ENCODE measurements at places on chromosomes 1 and 21.

- DNase-seq = peak; percentile 46
Observed at GRCh38 chr1:199522936-199523335, 504.6 kb upstream of the NR5A2 start.

DNA sequence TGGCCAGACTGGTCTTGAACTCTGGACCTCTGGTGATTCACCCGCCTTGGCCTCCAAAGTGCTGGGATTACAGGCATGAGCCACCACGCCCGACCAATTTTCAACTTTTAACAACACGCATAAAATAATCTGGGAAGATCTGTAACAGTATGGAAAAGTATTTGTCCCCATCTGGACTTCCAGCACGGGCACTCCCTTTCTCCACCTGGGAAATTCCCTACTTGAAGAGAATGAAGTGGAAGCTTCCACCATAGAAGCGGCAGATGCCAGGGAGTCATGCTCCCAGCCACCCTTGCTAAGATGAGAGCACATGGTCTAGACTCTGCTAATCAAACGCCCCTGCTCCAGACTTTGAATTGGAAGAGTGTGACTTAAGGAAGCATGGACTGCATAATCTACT, 9.0 kb upstream of the GPR137B start:
- no peak for DNase-seq

GRCh38 chr1:181969902-181970301, 91.6 kb downstream of the ZNF648 start:
- no peak for DNase-seq

DNA sequence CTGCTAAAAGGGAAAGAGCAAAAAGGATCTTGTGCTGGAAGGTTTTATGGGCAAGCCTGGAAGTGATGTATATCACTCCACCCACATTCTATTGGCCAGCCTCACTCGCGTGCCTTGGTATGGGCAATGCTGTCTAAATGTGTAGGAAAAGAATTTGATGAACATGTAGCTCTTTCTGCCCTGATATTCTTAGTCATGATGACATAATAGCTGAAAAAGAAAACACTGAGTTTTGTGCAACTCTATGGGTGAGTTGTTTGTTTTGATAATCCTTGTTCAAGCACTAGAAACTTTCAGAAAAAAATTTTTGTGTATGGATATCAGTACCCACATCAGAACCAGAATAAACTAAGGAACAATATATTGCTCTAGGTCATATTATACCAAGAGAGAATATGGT, 231.5 kb upstream of the ST6GALNAC5 start:
- DNase-seq = no peak

DNA sequence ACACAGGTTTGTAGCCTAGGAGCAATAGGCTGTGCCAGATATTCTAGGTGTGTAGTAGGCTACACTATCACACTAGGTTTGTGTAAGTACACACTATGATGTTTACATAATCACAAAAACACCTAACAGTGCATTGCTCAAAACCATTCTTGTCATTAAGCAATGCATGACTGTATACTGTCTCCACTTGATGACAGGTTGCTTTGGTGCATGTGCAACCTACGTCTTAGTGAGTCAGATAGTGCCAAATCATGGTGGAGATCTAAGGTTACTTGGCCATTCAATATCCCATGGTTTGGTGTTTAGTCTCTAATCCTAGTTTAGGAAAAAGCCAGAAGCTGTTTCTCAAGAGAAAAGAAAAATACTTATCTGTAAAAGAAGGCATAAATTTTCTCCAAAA, 181.1 kb downstream of the KCNK2 start:
- DNase-seq = no peak

- no peak for DNase-seq
Observed at GRCh38 chr1:22778862-22779520, 68.4 kb downstream of the EPHB2 start.

DNA sequence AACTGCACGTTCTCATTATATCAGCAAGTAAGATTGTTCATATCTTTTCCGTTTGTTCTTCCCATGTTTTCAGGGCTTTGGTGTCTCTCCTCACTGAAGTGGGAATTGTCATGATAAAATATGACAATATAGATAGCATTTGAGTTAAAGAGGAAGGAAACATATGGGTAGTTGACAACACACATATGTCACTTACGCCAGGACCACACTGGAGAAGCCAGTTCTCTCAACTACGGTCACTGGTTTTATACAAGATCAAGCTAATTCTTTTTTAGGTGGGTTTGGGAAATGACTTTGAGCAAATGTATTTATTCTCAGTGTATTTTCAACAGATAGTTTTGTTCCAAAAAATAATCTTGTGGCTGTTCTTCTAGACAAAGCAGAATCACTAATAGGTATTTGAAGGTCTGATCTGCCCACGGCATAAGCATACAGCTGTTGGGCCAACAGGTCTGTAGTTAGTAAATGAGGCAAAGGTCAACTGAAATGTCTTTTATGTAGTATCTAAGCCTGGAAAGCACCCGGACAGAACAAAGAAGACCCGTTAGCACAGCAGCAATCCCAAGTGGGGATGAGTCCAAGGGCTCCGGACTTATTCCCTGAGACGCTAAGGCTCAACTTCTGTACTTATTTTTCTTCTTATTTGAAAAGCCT, 433.6 kb upstream of the ZP4 start:
- no peak for DNase-seq

DNA sequence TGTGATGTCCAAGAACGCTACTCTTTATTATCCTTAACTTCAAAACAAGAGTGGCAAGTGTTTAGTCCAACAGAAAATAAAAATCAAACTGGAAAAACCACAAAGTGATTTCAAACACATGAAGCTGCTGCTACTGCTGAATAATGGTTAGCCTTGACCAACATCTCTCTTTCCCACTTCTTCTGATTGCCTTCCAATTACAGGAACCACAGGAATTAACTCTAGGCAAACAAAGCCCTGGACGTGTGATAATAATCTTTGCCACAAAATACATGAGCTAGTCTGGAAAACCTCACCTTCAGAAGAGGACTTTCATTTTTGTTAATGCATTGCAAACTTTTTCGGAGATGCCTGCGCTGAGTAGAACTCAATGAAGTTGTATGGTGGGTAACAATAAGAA, 48.6 kb upstream of the COL11A1 start:
- DNase-seq = peak; percentile 26

- DNase-seq = no peak
Observed at GRCh38 chr1:19757641-19758040, 42.1 kb downstream of the TMCO4 start.

DNA sequence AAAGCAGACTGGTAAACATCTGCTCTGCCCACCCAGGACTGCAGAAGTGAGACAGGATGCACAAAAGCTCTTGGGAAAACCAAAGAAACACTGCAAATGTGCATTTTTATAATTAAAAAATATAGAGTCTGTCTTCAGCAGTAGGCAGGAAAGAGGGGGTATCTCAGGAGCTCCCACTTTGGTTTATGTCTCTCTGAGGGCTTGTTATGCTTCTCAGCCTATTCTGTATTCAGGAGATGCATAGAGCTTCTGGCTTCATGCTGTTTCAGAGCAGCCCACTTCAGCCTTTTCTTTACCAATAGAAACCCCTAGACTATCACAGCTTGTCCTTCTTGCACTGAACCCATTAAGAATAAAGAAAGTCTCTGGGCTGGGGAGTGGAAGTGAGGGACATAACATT, 148.0 kb downstream of the ROR1 start:
- no peak for DNase-seq

GRCh38 chr1:89390707-89391106, 26.8 kb downstream of the GBP6 start:
- DNase-seq = no peak

DNA sequence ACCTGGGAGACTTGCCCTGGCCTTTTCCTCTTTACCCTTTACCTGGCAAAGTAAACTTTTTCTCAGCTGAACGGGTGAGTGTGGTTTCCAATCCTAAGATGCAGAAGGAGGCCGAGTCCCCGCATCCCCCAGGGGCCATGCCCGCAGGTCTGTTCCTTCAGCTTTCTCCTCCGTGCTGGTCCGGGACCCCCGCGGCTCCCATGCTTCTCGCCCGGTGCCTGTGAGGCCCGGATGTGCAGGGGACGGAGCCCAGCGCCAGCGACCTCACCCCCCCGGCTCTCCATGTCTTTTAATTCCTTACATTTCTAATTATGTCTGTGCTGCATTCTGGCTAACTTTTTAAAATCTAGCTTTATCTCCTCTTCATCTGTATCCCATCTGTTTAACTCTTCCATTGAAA, 21.5 kb upstream of the SCYL3 start:
- DNase-seq = no peak

GRCh38 chr1:23964235-23964668, 4.6 kb downstream of the PNRC2 start:
- DNase-seq = no peak

DNA sequence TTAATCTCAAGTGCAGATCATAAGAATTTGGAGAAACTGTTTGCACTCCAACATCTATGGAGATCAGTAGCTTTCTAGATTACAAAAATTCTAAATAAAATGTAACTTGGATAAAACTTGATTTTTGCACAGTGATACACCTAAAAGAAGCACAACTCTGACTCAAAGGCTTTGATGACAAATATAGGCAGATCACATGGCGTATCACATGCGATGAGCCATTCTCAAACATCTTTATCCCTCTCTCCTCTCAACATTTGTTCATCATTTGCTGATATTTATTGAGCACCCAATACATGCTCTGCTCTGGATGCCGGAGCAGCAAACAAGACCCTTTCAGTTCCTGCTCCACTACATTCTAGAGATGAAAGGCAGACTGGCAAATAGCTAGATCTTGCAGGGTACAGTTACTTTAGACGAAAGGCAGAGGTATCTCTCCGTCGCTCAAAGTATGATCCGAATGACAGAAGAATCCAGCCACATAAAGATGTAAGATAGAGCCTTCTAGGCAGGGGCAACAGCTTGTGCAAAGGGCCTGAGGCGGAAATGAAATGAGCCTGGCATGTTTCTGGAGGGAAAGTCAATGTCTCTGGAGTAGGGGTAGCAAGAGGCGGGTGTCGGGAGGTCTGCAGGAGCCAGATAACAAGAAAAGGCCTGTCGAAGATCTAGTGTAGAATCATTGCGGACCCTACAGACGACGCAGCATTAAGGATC, 145.8 kb upstream of the ERRFI1 start:
- DNase-seq = no peak

DNA sequence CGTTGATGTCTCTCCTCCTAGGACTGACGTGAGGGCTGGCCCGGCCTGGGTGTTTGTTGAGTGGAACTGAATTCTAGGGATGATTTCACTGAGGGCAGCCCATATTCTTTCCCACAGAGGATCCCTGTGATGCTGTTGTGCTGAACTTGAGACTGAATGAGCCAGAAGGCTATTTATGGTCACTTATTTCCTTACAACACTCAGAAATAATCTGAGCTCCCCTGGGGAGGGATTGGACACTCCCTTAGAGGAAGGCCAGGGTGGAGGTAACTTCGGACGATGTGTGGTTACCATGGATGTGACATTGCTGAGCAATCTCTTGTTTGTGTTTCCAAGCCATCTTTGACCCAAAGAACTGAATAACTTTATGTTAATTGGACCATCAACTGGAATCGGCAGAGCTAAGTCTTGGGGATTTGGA, 5.1 kb upstream of the TMCO4 start:
- DNase-seq = no peak

- peak; percentile 97 for DNase-seq
Observed at GRCh38 chr1:9280015-9280860, 12.5 kb upstream of the SPSB1 start.

GRCh38 chr1:24643363-24644099, 429 bp downstream of the SRRM1 start:
- DNase-seq = peak; percentile 71

DNA sequence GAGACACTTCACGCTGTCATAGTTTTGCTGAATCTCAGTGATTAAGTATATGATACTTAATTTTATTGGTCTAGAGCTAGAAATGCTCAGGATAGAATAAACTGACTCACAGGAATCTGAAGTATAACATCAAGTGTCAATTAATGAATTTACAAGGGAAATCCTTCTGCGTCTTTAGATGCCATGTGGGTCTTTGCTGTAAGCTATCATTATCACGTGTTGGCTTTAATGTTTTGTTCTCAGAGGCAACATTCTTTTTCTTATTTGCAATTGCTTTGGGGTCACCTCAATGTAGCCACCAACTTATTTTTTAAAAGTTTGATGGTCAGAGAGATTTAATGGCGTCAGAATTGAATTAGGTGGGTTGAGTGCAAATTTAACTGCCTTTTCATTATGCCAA, 680.1 kb upstream of the PTBP2 start:
- DNase-seq = no peak

DNA sequence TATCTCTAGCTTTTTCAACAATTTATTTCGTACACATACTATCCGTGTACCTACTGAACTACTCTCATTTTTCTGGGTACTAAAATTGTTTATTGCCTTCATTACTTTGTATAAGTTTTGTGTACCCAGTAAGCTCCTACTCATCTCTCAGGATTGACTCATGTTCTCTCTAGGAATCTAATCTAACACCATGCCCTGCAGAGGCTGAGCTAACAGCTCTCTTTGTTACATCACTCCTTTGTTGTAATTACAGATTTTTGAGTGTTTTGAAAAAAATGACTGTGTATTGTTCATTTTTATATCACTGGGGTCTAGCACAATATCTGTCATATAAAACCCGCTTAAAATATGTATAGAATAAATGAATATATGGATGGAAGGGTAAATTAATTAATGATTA, 167.1 kb downstream of the ATP6V1G3 start:
- peak; percentile 6 for DNase-seq

GRCh38 chr1:182426442-182427430, 23.2 kb upstream of the RGSL1 start:
- no peak for DNase-seq

GRCh38 chr21:38965241-38965640, 159.5 kb downstream of the ETS2 start:
- DNase-seq = no peak

DNA sequence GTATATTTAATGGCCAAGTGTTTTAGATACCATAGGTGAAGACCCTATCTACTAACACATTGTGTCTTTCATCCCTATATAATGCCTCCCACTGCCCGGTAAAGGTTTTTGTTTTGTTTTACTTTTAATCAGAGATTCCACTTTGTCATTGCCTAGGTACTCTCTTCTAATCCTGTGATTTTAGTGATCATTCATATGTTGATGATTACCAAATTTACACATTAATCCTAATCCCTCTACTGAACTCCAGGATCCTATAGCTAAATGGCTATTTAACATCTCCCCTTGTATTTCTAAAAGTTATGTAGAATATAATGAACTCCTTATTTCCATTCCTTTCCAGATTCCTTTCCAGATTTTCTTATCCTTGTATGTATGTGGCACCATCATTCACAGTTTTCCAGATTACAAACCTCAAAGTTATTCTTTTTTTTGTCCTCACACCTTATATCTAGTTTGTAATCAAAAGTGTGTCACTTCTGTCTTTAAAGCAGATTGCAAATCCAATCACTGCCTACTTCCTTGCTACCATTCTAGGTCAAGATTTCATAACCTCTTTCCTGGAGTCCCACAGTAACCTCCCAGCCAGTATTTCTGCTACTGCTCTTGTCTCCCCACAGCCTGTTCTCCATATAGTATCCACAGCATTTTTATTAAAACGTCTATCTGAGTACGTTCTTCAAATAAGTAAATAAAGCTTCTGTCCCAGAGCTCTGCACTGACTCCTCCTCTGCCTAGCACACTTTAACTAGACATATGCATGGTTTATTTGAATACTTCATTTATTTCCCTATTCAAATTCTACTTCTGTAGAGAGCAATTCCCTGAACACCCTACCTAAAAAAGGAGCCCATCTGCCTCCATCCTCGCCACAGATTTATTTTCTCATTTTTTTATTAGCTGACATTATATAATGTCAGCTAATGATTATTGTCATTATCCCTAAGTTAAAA, 157.8 kb downstream of the KCNT2 start:
- no peak for DNase-seq
